ENCODE measurements at places on chromosomes 1 and 21.

GRCh38 chr1:186386725-186387383 lies 11.2 kb downstream of the ODR4 start:
- no peak for DNase-seq

DNA sequence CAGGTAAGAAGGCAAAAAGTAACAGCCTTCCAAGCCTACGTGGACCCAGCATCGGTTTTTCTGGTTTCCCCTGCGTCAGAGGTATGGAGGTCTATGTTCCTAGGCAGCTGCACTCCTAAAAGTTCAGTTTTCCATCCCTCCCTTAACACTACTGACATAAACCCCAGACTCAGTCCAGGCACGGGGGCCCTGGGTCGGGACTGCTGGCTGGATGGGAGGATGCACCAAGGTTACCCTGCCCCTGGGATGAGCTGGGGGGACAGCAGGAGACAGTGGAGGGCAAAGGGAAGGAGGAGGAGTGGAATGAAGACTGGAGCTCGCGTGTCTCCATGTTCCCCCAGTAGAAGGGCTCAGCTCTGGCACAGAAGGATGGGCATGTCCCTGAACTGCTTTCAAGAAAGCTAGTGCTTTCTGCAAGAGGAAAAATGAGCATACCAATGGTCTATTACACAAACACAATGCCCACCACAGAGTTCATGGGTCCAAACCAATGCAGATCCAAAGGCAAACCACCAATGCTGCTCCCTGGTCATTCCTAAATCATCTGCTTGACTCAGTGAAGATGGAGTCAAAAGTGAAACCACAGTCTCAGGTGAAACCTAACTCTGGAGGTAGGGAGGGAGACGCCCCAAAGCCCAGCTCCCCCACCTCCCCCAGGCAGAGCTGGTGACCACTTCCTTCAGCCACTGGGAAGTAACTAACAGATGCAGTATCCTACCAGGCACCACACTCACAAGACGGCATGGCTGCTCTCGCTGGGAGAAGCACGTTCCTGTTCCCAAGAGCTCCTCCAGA lies 54.9 kb downstream of the CD46 start:
- no peak for DNase-seq

DNA sequence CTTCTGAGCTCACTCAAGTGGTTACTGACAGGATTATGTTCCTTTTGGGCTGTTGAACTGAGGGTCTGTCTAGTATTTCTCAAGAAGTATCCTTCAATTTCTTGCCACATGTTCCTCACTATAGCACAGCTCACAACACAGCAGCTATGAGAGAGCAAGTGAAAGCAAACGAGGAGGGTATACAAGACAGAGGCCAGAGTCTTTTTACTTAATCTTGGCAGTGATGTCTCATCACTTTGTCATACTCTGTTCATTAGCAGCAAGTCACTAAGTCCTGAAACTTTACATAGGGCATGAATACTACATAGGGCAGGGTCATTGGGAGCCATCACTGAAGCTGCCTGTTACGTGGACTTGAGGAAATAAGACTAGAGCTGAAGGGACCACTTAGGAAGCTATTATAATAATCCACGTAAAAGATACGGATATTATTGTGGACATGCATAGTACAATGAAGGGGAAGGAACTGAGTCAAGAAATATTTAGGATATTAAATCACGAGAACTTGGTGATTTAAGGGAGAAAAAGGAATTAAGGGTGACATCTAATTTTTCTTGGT lies 63.7 kb downstream of the SLC30A7 start:
- DNase-seq: no peak

DNA sequence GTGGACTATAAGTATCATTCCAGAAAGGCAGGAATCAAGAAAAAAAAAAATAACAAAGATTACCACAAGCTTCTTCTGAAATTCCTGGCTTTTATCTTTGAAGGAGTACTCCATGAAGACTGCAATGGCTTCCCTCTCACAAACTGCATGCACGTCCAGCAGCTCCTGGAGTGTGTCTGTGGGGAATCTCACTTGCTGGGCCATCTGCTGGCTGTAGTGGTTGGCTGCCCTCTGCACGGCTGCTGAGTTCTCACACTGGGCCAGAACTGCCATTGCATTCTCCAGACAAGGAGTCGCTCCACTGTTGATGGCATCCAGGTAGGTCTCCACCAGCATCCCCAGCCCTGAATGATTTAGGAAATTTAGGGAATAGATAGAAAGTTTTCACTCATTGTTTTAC lies 23.3 kb upstream of the GBP2 start:
- DNase-seq: no peak

GRCh38 chr1:8533124-8533523 lies 215.2 kb downstream of the SLC45A1 start:
- no peak for DNase-seq

- no peak for DNase-seq
Observed at GRCh38 chr1:66251546-66251945, 282.4 kb upstream of the SGIP1 start.

DNA sequence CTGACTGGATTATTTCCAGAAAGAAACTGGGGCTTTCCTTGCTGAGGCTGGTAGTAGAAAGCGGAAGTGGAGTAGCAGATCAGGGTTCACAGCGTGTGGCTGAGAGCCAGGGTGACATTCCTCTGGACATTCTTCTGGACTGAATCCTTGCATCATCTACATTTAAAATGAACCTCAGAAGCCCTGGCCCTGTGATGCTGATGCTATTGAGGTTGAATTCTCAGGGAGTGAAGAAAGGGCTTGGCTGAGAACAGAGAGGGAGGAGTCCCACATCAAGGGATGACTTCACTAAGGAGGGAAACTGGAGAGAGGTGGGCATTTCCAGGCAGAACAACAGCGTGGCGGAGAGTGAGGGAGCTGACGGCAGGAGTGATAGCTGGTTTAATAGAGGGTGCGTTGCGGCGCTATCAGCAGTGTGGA lies 102.3 kb upstream of the LMO4 start:
- DNase-seq: no peak

DNA sequence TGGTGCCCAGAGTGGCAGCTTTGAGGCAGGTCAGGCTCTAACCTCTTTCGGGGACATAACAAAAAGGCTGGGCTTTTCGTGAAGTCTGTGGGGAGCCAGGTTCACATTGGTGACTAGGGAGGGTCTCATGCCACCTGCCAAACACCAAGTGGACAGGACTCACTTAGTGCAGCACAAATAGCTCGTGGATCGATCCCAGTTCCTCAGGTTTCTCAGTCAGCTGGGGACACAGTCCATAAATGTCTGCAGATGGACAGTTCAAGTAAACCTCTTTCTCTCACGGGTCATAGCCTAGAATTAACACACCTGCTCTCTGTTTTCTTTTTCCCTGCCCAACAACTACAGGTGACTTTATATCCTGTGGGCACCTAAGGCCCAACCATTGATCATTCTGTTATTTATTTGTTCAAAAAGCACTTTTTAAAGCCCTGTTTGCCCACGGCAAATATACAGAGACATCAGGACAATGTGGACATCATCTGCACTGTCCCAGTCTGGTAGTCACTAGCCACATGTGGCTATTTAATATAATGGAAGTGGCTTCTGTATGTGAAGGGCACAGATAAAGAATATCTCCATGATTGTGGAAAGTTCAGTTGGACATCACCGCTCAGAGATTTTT lies 53.5 kb downstream of the CAPN2 start:
- no peak for DNase-seq

DNA sequence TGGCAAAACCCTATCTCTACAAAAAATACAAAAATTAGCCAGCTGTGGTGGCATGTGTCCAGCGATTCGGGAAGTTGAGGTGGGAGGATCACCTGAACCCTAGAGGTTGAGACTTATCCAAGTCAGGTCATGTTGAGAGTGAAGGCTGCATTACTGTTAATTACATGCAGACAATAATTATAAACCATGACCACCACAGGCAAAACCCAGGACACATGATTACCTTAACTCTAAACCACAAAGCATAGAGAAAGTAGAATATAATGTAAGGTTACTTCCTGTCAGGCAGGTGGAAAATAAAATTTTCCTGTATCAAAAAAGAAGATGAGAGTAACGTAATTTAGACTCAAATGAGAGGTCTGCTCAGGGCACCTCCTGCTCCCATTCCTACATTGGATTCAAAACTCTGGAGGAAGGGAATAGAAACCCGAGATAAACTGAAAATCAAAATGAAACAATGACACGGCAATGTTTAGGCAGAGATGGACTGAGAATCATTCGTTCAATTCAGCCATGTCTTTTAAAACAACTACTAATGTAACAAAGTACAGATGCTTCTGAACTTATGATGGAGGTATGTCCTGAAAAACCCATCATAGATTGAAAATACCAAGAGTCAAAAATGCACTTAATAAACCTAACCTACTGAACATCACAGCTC lies 33.6 kb downstream of the RGS8 start:
- no peak for DNase-seq

- DNase-seq: no peak
Observed at GRCh38 chr1:54239631-54240031, 39.7 kb downstream of the MRPL37 start.

DNA sequence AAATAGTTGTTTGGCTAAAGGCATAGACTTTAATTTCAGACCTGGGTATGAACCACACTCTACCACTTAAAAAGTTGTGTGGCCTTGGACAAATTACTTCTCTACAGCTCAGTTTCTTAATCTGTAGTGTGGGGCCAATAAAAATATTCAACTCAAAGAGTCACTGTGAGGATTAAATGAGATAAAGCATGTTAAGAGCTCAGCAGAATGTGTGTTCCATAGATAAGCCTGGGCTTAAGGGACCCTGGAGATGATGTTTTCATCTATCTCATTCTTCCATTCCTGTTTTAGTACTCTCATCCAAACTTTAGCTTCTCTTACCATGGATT lies 17.7 kb downstream of the S100A10 start:
- DNase-seq: no peak

DNA sequence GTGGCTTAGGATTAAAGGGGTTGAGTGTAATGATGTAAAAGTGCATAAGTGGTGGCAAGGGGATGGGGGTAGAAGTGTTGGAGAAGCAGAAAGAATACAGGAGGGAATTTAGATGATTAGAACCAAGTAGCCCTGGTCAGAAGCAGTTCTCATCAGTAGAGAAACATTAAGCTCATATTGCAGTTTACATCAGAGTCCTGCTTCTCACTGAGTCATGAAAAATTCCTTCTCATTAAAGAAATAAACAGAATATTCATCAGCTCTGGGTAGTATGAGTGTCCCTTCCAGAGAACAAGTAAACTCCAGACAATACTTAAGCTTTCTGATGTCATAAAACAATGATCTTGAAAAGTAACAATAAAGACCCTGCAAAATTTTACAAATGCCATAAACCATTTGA lies 36.5 kb downstream of the LRRIQ3 start:
- no peak for DNase-seq

DNA sequence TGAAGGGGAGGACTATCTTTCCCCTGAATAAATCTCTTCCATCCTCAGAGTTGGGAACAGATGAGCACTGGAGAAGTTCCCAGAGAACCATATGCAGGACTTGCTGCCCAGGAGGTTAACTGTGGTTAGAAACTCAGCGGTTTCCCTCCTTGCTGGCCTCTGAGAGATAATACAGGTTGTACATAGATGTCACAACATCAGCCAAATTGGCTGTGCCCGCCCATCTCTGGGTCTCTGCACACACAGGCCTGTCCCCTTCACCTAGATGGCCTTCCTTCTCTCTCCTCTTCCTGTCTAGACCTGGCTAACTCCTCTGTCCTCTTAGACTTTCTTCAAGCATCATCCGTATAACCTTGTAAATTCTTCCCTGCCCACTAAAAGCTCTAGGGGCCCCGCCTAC lies 5.7 kb downstream of the RGS5 start:
- no peak for DNase-seq

- no peak for DNase-seq
Observed at GRCh38 chr21:42520628-42521253, 7.1 kb downstream of the SLC37A1 start.

DNA sequence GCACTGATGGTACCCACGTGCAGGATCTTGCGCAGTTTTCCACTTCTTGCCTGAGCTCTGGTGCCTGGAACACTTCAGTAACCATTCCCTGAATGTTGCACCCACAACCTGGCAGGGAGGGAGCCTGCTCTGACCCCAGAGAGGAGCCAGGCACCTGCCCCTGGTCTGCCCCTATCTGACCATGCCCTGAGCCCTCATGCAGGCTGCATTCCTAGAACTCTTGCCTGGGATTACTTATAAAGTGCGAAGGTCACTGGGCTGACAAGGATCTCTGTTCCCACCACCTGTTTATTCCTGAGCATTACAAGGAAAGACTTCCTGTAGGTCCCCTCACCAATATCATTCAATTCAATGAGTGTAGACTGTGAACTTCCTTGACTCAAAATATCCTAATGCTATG lies 191.9 kb upstream of the FMN2 start:
- DNase-seq: no peak

- DNase-seq: no peak
Observed at GRCh38 chr1:185869590-185869989, 135.4 kb downstream of the HMCN1 start.

- no peak for DNase-seq
Observed at GRCh38 chr1:235417086-235417697, 50.0 kb downstream of the TBCE start.

- no peak for DNase-seq
Observed at GRCh38 chr1:93079685-93080141, 630 bp downstream of the MTF2 start.

DNA sequence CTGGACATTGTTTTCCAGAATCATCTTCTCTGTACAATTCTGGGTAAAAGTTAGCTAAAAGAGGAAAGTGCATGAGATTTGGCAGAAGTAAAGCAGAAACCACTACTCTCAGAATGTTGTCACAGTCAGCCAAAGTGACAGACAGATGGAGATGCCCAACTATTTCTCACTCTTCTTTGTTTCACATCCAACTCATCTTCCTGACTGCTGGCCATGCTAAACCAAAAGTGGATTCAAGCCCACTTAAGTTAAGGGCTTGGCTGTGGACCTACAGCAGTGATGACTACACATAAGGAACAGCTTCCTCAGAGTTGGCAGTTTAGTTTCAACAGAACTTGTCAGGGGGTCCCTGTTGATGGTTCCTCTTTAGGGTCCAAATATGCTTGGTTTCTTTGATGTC lies 730.2 kb downstream of the LRRIQ3 start:
- no peak for DNase-seq

GRCh38 chr1:213976665-213977485 lies 10.9 kb upstream of the PROX1 start:
- no peak for DNase-seq

DNA sequence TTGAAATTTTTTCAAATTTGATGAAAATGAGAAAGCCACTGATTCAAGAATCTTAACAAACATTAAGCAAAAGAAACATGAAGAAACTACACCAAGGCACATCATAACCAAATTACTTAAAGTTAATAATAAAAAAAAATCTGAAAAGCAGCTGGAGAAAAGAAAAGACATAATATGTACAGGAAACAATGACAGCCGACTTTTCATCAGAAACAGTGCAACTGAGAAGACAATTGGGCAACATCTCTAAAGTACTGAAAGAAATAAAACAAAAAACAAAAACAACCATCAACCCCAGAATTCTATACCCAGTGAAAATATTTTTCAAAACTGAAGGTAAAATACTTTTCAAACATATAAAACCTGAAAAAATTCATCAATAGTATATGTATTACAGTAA lies 73.8 kb upstream of the DMRTA2 start:
- no peak for DNase-seq

DNA sequence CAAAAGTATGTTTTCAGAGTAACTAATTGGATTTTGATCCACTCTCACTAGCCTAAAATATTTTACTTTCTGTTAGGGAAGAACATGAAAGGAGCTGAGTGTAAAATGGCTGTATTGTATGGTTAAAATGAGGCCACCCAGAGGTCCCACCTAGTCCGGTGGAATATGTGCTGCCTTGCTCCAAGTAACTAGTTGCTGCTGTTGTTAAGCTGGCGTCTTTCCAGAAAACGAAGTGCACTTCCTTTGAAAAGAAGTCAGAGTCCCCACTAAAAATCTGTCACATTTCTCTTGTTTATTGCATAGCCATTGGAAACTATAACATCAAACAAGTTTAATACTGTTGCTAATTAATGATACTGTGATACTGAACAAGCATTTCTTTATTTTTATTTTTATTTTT lies 3.2 kb downstream of the SLC25A33 start:
- DNase-seq: no peak

All from cortex of kidney (tissue), 1 donor.